Activated T-helper 1 cell treated with anti-CD3 and anti-CD28 coated beads, Interleukin-12 subunit alpha, Interleukin-12 subunit beta, Interleukin-2, Interleukin-4 antibody, amounts not matched to agents 30 ng/mL and 10 ng/mL and 1 ng/mL, durations not matched to agents 14 hours and 24 hours and 36 hours (primary cell): ENCODE measurements at places on chromosomes 16 and 17.

- no peak for DNase-seq
Measured at GRCh38 chr17:72710834-72711233, 381.7 kb downstream of the SLC39A11 start.

GRCh38 chr16:16020291-16020690 lies 70.9 kb downstream of the ABCC1 start:
- DNase-seq: no peak

DNA sequence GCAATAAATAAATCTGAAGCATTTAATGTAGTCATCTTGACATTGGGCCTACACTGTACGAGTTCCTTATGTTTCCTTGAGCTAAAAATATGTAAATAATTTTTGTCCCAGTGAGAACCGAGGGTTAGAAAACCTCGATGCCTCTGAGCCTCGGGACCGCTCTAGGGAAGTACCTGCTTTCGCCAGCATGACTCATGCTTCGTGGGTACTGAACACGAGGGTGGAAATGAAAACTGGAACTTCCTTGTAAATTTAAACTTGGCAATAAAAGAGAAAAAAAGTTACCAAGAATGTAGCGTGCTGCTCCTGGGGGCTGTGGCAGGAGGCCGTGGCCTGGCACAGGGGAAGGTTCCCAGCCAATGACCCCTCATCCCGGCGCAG lies 74.1 kb downstream of the SOCS1 start:
- no peak for DNase-seq

DNA sequence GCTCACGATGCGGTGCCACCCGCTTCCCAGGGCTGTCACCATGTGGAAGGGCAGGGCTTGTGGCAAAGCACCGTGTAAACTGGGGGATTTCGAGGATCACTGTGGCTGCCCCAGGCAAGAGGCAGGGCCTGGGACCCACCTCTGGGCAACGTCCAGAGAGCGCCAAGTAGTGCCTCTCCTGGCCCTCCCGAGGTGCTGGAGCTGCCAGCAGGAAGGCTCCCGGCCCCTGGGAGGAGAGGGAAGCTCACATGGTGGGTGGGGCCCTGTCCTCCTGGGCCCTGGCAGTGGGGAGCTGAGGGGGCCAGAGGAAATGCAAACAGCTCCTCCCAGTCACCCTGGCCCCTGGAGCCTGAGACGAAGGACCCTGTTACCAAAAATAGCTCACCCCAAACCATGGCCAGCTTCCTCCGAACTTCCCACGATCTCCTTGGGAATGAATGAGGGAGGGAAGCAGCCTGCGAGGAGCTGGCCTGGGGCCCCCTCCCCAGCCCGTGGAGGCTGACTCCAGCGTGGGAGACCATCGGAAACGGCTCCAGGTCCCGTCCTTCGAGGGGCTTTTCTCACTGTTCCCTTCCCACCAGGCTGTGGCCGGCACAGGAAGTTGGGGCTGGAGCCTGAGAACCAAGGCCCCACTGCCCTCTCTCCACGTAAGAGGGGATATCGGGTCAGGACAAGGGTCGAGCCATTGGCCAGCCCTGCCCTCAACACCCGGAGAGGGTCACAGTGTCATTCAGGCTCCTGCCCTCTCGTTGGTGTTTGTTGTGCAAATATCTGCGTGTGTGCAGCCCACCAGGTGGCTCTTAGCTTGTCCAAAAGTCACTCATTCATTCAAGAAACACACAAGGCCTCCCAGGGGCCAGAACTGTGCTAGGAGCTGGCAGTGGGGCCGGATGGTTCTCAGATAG lies 17.7 kb downstream of the VASN start:
- DNase-seq: no peak

DNA sequence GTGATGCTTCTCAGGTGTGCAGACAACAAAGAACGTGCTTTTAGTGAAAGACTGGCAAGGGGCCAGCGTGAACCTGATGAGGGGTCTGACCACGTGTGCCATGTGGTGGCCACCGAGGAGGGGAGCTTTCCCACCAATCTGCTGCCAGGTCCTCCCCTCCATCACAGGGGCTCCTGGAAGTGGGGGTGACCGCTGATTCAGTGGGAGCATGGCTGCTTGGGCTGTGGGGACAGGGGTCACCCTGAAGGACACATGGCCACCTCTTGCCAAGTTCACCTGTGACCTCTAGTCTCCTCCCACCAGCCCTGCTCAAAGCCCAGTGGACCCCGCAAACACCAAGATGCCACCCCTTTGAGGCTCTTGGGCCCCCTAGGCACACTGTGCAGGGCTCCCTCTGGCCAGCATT lies 37.9 kb upstream of the MTSS2 start:
- no peak for DNase-seq

DNA sequence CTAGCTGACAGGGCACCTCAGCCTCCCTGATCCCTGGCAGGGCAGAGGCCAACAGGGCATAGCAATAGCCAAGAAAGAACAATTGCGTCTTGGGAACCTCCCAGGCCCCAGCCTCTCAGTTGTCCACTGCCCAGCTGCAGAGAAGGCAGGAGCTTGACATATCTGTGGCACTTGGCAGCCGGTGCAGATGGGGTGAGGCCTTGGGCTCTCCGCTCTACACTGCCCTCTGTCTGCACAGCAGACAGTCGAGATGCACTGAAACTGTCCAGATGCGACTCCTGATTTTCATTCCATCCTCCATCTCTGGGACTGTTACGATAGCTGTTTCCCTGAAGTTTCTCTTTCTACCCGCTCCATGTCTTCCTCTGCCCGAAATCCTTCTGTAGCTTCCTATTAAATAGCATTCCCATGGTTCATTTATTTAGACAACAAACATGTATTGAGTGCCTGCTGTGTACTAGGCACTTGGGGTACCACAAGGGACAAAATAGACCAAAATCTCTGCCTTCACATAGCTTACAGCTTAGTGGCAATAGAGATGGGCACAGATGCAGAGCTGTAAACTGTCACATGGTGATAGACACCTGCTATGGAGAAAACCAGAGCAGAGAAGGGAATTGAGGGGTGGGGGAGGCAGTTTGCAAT lies 3.3 kb downstream of the POLR3E start:
- DNase-seq: peak; percentile 38

DNA sequence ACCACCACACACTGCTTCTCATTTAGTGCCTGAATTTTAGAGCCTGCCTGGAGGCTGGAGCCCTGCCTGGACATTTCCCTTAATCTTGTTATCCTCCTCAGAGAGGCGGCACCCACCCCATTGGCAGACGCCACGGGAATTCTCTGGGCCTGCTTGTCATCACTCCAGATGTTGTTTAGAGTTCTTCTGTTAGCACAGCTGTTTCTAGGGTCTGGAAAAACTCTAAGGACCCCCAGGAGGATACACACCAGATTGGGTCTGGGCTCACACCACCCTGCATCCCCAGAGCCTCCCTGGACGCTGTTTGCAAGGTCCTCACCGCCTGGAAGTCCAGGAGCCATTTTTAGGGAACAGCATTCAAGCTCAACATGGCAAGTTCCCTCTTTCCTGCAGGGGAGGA lies 565 bp upstream of the XAF1 start:
- no peak for DNase-seq
